Mesothelial cell of epicardium (in vitro differentiated cells): ENCODE measurements at places on chromosomes 5 and 9.
A peak's percentile ranks its signal among the peaks of the same experiment; 100 is the strongest.

DNA sequence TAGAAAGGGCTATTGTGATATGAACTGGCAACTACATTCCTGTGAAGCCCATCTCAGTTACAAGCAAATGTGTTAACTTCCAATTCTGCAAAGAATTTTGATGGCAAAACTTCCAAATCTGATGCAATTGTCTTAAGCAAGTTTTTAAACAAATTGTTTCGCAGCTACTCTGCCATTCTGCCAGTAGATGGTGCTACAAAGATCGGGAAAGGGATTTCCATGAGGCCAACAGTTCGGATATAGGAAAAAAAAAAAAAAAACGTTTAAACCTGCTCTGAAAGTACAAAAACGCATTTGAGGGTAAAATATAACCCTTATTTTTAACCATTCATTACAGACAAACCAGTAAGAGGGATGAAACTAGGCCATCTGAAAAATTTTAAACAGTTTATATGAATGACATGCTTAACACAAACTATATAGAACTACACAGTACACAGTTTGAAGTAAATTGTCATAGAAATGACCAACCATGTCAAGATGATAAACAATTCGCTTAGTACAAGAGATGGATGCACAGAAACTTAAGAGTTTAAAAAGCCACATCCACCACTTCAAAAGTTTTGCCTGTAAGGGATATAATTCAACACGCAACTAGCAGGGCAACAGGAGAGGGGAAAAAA is 2.2 kb downstream of the HNRNPA0 start:
- peaks cover 24% of the 10 kb centered on the region for H3K4me1 ChIP-seq
- H3K27ac ChIP-seq, result peak overlapping the region; percentile 100
- H3K4me3 ChIP-seq, result peak overlapping the region; percentile 97

- H3K27ac ChIP-seq, result no peak overlapping the region
- DNase-seq, result no peak
- H3K4me3 ChIP-seq, result no peak overlapping the region
Measured at GRCh38 chr9:82563094-82563493, 499.8 kb downstream of the RASEF start.

DNA sequence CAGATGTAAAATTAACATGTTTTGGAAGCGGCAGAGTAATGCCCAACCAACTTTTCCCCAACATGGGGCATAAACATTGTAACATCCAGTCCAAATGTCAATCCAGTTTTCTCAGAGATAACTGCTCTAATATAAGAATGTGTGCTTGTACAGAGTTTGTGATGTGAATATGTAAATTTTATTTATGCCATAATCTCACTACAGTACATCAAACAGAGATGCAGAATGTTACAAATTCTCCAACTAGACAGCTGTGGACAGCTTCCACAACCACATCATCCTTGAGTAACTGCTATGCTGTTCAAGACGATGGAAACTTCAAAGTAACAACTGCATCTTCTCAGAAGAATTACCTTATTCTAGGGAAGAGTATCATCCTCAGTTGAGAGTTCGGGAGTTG is 109.9 kb downstream of the GLDC start:
- H3K27ac ChIP-seq, result no peak overlapping the region
- no peak for DNase-seq
- no peak overlapping the region for H3K4me3 ChIP-seq
- no peaks in the 10 kb centered on the region for H3K36me3 ChIP-seq
- H3K4me1 ChIP-seq, result no peaks in the 10 kb centered on the region
- no peaks in the 10 kb centered on the region for H3K27me3 ChIP-seq

- H3K27me3 ChIP-seq, result no peaks in the 10 kb centered on the region
- no peak overlapping the region for H3K4me3 ChIP-seq
- H3K4me1 ChIP-seq, result peaks cover 15% of the 10 kb centered on the region
- H3K27ac ChIP-seq, result no peak overlapping the region
Measured at GRCh38 chr5:83265318-83265717, 188.0 kb downstream of the XRCC4 start.

- H3K4me3 ChIP-seq, result no peak overlapping the region
- no peaks in the 10 kb centered on the region for H3K4me1 ChIP-seq
- no peak for DNase-seq
- peaks cover 15% of the 10 kb centered on the region for H3K36me3 ChIP-seq
- H3K27me3 ChIP-seq, result no peaks in the 10 kb centered on the region
- H3K27ac ChIP-seq, result no peak overlapping the region
Measured at GRCh38 chr5:134603059-134603458, 29.6 kb downstream of the SAR1B start.

- DNase-seq, result no peak
- peaks cover 3% of the 10 kb centered on the region for H3K36me3 ChIP-seq
- H3K27me3 ChIP-seq, result no peaks in the 10 kb centered on the region
Measured at GRCh38 chr9:16315720-16316119, 554.8 kb downstream of the BNC2 start.

- H3K27me3 ChIP-seq, result peaks cover 4% of the 10 kb centered on the region
- H3K4me1 ChIP-seq, result no peaks in the 10 kb centered on the region
- no peak overlapping the region for H3K4me3 ChIP-seq
- H3K27ac ChIP-seq, result no peak overlapping the region
- no peaks in the 10 kb centered on the region for H3K36me3 ChIP-seq
Measured at GRCh38 chr5:179378116-179378440, 32.8 kb upstream of the ADAMTS2 start.
